ENCODE measurements at places on chromosomes 1 and 21.

DNA sequence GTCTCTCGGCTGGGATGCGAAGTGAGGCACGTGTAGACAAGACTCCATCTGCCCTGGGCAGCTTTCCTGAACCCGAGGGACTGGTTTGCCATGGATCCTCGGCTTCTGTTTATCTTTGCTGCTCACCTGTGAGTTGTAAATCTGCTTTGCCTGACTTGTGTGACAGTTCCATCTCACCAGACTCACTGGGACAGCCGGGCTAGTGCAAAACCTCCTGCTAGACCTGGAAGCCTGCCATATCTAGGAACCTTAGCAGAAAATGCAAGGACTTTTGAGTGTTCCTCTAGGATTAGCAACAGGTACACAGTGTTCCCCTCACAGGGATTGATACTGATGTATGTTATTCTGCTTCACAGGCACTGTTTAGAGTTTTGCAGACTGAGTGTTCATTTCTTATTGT, 218.6 kb downstream of the URB2 start:
- DNase-seq, result no peak

DNA sequence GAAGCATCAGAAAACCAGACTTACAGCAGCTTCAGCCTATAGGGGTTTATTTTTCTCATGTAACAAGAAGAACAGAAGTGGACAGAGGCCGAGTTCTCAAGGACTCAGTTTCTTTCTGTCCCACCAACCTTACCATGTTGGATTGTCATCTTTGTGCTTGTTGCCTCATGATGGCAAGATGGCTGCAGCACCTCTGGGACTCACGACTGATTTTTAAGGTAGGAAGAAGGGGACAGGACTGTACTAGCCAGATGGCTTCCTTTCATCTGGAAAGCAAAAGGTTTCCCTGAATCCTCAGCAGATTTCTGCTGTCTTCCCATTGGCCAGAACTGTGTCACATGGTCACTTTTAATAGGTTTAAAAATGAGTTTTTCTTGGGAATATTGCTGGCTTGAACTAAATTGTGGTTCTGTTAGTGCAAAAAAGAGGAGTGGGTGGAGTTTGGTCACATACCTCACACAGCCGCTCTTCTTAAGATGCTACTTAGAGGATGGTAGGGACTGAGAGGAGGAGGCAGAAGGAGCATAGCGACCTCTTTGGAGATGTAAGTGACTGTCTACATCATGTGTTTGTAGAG, 48.1 kb upstream of the ENAH start:
- DNase-seq, result no peak

DNA sequence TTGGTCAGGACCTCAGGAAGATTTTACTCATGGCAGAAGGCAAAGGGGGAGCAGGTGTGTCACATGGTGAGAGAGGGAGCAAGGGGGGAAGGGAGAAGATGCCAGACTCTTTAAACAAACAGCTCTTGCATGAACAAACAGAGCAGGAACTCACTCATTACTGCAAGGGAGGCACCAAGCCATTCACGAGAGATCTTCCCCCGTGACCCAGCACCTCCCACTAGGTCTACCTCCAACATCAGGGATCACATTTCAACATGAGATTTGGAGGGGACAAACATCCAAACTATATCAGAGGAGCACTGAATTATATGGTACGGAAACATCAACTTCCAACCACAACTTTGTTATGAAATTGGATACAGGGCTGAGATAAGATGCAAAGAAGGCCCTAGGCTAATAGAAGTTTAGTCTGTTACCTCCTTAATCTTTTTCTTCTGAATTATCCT, 164.9 kb downstream of the ST6GALNAC3 start:
- no peak for DNase-seq

- no peak for DNase-seq
These were observed 2.3 kb downstream of the VPS26C start for GRCh38 chr21:37264808-37265207.

GRCh38 chr1:202439308-202439707, 90.8 kb downstream of the PPP1R12B start:
- DNase-seq, result no peak

DNA sequence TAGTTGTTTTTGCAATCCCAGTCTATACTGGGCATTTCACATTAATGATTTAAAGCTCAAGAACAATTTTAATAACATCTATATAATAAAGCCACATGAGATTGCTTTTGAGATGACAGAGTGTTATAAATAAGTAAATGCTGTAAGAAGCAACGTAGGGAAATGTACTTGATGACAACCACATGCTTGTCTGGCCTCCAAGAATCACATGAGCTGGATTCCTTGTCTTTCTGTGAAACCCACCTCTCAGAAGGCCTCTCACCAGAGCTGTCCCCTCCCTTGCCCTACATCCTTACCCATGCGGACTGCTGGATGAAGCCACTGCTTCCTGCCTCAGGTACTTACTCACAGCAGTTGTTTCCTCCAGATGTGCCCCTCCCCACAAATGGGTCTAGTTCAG, 145.1 kb upstream of the CTTNBP2NL start:
- DNase-seq, result no peak

DNA sequence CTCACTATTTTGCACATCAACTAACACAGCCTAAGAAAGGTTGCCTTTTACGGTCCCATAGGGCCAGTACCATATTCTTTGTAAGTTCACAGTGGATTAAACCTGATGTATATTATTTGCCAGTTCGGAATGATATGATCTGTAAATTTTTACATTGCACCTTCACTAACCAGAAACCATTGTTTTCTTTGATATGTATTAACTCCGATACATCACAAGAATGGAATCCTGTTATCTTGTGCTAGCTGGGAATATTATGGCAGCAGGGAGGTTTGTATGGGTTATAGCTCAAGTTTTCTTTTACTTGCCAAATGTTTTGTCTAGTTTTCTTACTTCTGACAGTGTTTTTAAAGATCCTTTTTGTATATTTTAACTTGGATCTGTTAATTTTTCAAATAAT, 51.4 kb upstream of the S1PR1 start:
- no peak for DNase-seq

DNA sequence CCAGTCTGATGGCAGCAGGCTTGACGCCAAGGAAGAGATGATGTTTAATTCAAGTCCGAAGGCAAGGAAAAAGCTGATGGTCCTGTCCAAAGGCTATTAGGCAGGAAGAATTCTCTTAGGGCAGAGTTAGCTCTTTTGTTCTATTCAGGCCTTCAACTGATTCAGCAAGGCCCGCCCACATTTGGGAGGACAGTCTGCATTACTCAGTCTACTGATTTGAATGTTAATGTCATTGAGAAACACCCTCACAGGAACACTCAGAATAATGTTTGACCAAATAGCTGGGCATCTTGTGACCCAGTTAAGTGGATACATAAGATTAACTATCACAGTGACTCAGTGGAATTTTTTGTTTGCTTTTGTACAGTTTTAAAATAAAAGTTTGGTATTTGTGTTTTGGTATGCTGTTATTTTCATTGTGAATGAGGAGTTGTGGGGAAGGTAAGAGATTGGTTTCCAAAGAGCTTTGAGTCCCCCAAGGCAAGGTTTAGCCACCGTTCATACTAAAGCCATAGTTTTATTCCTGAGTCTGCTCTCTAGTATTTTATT, 1.7 kb upstream of the ZNF691 start:
- DNase-seq, result no peak

- DNase-seq, result no peak
These were observed 8.4 kb downstream of the C1orf226 start for GRCh38 chr1:162389971-162390370.

GRCh38 chr1:176904057-176904751, 260.3 kb downstream of the ASTN1 start:
- DNase-seq, result no peak

GRCh38 chr21:45556645-45557615, 14.7 kb upstream of the SLC19A1 start:
- DNase-seq, result no peak

- no peak for DNase-seq
These were observed 64.9 kb downstream of the PRKCZ start for GRCh38 chr1:2115008-2115641.

GRCh38 chr1:121515235-121515634, 330.5 kb downstream of the SRGAP2C start:
- DNase-seq, result no peak

GRCh38 chr1:18870957-18871356, 11.5 kb upstream of the TAS1R2 start:
- no peak for DNase-seq

DNA sequence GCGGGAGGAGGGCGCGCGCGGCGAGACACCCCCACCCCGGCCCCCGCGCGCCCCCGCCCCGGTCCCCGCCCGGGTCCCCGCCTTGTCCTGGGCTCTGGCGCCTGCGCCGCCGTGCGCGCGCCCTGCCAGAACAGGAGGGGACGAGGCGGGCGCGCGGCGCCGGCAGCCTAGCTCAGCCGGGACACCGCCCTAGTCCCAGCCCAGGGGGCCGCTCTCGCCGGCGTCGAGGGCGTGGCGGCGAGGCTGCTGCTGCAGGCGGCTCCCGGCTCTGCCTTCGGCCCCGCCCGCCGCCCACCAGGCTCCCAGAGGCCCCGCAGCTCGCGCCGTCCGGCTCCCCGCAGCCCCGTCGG, at the start of gene RCAN3:
TSS of gene RCAN3 (plus strand) at position 128 of the 350 bp plus-strand sequence. CDS start 11,537 bp downstream, outside the sequence.
- peak; percentile 61 for DNase-seq

GRCh38 chr1:248000169-248000568, 13.3 kb upstream of the OR2L5 start:
- DNase-seq, result no peak

DNA sequence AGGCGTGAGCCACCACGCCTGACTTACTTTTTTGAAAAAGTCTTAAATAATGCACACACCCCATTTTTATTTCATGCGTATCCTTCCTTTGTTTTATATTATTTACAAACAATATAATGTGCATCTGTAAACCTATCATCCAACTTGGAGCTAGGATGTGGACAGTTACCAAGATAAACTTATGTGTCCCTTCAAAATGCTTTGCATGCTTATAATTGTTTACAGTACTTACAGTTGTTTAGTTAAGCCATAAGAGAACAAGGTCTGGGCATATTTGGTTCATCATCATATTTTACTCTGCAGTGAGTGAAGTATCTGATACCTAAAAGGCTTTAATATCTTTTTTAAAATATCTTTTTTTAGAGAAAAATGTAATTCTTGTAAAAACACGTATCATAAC, 16.1 kb upstream of the HMGN1 start:
- DNase-seq, result no peak

DNA sequence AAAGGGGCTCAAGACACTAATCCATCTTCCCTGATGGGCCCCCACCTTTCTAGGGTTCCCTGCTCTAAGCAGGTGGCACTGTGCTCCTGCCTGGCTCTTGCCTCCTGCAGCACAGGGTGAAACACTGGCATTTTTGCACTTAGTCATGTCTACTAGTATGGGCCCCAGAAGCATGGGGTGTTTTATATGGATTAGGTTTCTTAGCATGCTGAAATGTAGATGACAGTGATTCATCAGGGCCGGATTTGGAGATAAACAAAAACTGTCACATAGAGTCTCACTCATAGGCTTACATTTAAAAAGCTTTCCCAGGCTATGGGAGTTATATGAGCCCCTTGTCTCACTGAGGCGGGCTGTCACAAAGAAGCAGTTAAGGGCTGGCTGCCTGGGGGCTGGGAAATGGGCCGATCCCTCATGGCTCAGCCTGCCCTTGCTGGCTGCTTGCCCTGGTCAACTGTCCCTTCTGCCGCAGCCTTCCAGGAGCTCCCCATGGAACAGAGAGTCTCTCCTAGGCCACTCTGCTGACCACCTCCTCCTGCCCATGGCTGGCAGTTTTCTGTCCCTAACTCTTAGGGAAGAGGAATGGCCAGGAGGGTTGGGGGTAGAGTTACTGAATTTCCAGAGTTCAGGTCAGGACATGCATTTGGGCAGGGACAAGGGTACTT, 6.5 kb downstream of the GALNT2 start:
- DNase-seq, result no peak

Data from stimulated activated CD8-positive, alpha-beta memory T cell treated with anti-CD3 and anti-CD28 coated beads, Interleukin-7, amount 100 ng/mL, for 1 hour (primary cell).